ENCODE measurements at places on chromosomes 6 and 20. TPM values are rescaled to one million over a fixed set of nuclear protein-coding genes. Genes with fewer than 3 reads are reported as not detected.

Gene ID4
- total RNA-seq: not detected

Gene SYNDIG1
- total RNA-seq: not detected

Gene PIGT
- 72.7 TPM for total RNA-seq

Gene FOXA2
- not detected for total RNA-seq

Gene ASF1A
- 66.8 TPM for total RNA-seq

Gene FBXO5
- total RNA-seq: 50.8 TPM

Gene TUBE1
- 27.6 TPM for total RNA-seq

Gene SLC22A23
- total RNA-seq: 1.2 TPM

Gene ATP6V1G2
- total RNA-seq: 4.5 TPM

Measured in activated naive CD8-positive, alpha-beta T cell treated with anti-CD3 and anti-CD28 coated beads, Interleukin-2, amount 10 ng/mL, durations not matched to agents 7 days and 5 days (primary cell).